ENCODE measurements at places on chromosomes 5 and 9. TPM values are rescaled to one million over a fixed set of nuclear protein-coding genes. Genes with fewer than 3 reads are reported as not detected.

The KIF24 gene
- 3.4 TPM for total RNA-seq

The NEK6 gene
- total RNA-seq: 67.2 TPM

The DMRT3 gene
- total RNA-seq: not detected

The SAPCD2 gene
- total RNA-seq: 23.9 TPM

The PCDHGA5 gene
- total RNA-seq: 0.14 TPM

The SPINK13 gene
- 0.27 TPM for total RNA-seq

The TRIM14 gene
- total RNA-seq: 13.4 TPM

The MRPL50 gene
- total RNA-seq: 12.5 TPM

The LRRC70 gene
- 0.12 TPM for total RNA-seq

The SPATA31D4 gene
- not detected for total RNA-seq

The CDKN2A gene
- total RNA-seq: not detected

The IL3 gene
- total RNA-seq: not detected

The PRDM9 gene
- total RNA-seq: not detected

The ADRB2 gene
- 0.92 TPM for total RNA-seq

The GRK6 gene
- 25.5 TPM for total RNA-seq

The PCDHA10 gene
- total RNA-seq: 0.02 TPM

The SPARC gene
- total RNA-seq: 18.8 TPM

The FREM1 gene
- total RNA-seq: not detected

The ACTL7B gene
- not detected for total RNA-seq

The MRPS30 gene
- total RNA-seq: 36.1 TPM

The SLCO4C1 gene
- not detected for total RNA-seq

The RMI1 gene
- 11.2 TPM for total RNA-seq

The TUT7 gene
- 10.6 TPM for total RNA-seq

The OCLN gene
- 9.8 TPM for total RNA-seq

The LHX3 gene
- total RNA-seq: 0.08 TPM

The TRPM3 gene
- not detected for total RNA-seq

The PDE6A gene
- total RNA-seq: 0.42 TPM

The SCGB3A1 gene
- not detected for total RNA-seq

The IFNK gene
- total RNA-seq: not detected

The FOXI1 gene
- not detected for total RNA-seq

The MACROH2A1 gene
- 210 TPM for total RNA-seq

The GRM6 gene
- total RNA-seq: not detected

The SLC25A2 gene
- total RNA-seq: not detected

The WHRN gene
- 5.0 TPM for total RNA-seq

The SLC4A9 gene
- not detected for total RNA-seq

The IL17B gene
- total RNA-seq: not detected

The NADK2 gene
- total RNA-seq: 11.1 TPM

The PDGFRB gene
- total RNA-seq: 0.21 TPM

The TYRP1 gene
- total RNA-seq: not detected

The PIP5K1B gene
- not detected for total RNA-seq

The FCN2 gene
- total RNA-seq: not detected

The MLLT3 gene
- total RNA-seq: 17.7 TPM

The CDH9 gene
- total RNA-seq: not detected

The GRXCR2 gene
- not detected for total RNA-seq

The MARCOL gene
- total RNA-seq: not detected

The RAB24 gene
- total RNA-seq: 26.7 TPM

The EFNA5 gene
- total RNA-seq: 19.2 TPM

Data from A549 treated with Mapracorat at 1 μM for 4 hours (cell line).